NCI-H2029 treated with DMSO at 0.1 percent for 48 hours (cell line): ENCODE measurements at places on chromosomes 13 and 19.
A peak's percentile ranks its signal among the peaks of the same experiment; 100 is the strongest.

DNA sequence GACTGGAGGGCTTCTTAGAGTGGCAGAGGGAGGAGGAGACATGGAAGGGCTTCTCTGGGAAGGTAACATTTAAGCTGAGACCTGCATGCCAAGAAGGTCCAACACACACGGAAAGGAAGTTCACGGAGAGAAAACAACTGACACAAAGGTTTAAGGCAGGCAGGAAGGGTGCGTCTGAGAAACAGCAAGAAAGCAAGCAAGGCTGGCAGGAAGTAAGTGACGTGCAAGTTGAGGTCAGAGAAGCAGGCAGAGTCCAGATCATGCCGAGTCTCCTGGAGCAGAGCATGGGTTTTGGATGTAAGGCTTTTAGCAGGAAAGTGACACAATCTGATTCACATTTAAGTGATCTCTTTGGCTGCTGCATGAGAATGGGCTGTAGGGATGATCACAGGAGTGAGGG lies 60.5 kb downstream of the ATP7B start:
- no peak for DNase-seq

GRCh38 chr19:46294494-46294893 lies 2.3 kb upstream of the HIF3A start:
- no peak for DNase-seq

GRCh38 chr19:7926021-7926726 lies at the start of gene CTXN1:
TSS of gene CTXN1 (minus strand) at chr19:7926135. CDS start at chr19:7925538, 597 bp downstream.
- DNase-seq, result no peak

- no peak for DNase-seq
Measured at GRCh38 chr19:35040826-35041547, 534 bp upstream of the HPN start.

DNA sequence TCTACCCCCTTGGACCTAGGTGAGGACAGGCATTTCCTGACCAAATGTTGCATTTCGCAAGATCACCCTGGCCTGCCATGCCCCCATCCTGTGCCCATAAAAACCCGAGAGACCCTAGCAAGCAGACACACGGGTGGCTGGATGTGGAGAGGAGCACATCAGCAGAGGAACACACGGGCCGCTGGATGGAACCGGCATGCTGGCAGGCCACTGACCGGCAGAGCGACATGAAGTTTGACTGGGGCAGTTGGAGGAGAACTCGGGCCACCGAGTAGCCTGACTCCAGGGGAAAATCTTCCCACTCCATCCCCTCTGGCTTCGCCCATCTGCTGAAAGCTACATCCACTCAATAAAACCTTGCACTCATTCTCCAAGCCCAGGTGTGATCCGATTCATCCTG lies 329.3 kb downstream of the FGF9 start:
- DNase-seq, result no peak

GRCh38 chr13:30835442-30835841 lies 70.6 kb upstream of the MEDAG start:
- no peak for DNase-seq

DNA sequence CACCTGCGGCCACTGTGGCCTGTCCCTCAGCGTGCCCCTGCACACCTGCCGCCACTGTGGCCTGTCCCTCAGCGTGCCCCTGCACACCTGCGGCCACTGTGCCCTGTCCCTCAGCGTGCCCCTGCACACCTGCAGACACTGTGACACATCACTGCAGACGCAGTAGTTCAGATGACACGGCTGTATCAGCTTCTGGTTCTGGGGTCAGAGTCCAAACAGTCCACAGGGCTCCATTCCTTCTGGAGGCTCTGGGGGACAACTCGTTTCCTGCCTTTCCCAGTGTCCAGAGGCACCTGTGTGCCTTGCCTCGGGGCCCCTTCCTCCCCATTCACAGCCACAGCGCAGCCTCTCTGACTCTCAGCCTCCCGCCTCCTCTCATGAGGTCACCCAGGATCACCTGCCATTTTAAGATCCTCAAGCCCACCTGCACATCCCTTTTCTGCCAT lies 5.5 kb downstream of the SF3A2 start:
- DNase-seq, result no peak

GRCh38 chr19:51711702-51712101 lies 12.1 kb downstream of the HAS1 start:
- no peak for DNase-seq

GRCh38 chr19:48994035-48994386 lies 324 bp downstream of the RUVBL2 start:
- no peak for DNase-seq

- DNase-seq, result peak; percentile 26
Measured at GRCh38 chr13:70249332-70250064, 141.2 kb upstream of the KLHL1 start.

DNA sequence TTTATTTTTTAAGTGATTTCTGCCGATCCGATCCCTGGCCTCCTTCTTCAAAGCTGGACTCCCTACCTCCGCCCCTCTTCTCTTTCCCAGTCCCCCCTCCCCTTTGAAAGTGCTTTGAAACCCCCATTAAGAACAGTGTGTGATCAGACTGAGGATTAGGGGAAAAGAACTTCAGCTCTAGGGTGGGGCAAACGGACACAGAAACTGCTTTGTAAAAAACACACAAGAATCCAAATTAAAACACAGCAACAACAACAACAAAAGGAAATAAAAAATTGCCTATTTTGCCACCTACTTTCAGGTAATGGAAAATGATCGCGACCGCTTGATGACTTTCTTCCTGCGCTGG lies 1.4 kb downstream of the SPRY2 start:
- DNase-seq, result no peak

DNA sequence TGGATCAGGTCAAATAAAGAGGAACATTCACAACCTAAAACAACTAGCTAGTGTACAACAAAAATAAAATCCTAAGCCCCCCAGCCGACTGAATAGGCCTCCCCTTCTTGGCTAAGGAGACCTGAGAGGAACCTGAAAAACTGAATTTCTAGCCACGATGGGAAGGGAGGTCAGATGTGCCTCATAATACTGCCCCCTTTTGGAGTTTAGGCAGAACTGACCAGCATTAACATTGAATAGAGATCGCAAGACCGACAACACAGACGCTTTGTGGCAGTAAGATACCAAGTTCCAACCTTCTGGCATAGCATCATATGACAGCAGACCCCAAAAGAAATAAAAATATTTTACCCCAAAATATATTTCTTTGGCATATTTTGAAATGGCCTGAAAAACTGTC lies 15.9 kb downstream of the CBY2 start:
- DNase-seq, result no peak

DNA sequence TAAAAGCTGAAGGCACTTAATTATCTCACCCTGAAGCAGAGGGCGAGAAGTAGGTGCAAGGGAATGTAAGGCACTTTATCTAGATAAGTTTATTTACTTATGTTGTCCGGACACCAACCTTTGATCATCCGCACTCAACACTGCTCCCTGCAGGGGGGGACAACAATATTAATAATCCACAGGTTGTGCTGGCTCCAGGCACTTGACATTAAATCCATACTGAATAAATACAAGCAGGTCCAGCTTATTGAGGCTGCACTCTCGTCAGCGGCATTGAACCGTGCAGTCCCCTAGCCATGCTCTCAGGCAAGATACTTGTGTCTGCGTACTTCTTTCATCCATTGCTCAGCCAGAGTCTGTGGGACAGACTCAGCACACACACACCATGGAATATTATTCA lies 374.5 kb upstream of the NBEA start:
- DNase-seq, result no peak

DNA sequence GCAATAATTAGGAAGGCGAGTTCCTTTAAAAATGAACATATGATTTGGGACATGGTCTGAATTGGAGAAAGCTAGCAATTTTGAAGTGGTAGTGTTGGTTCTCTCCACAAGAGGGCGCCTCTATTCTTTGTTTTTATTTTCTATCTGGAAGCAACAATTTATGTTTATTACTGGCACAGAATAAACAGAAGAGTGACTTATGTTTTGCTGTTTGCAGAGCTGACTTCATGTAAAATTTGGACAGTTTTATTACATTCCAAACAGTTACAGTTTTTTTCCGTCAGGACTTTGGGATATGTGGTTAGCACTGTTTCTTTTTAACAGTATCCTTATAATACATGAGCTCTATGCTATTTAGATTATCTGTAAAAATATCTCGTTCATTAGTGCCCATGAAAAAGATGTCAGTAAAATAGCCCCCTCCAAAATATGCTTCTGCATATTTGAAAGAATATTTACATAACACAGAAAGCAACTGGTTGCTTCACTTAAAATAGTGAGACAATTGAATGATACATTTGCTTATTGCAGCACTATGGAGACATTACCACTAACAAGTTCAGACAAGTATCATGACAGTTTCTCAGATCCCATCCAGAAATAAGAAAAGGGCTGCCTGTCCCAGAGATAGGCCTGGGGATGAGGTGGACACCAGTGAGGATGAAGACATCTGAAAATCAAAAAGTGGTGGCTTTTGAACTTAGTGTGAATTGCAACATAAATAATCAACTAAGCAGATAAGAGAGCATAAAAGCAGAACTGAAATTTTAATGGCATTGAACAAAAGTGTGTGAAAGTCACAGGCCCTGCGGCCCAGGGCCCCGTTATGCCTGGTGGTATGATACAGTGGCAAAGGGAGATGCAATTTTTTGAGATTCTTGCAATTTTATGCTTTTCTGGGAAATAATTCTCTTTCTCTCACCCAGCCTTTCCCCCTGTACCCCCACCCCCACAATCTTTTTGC lies 32.3 kb upstream of the FGF9 start:
- peak; percentile 20 for DNase-seq

- DNase-seq, result no peak
Measured at GRCh38 chr13:29844441-29844840, 6.0 kb downstream of the UBL3 start.

- no peak for DNase-seq
Measured at GRCh38 chr19:56400485-56400884, 3.6 kb upstream of the ZNF583 start.

- no peak for DNase-seq
Measured at GRCh38 chr19:46374536-46375475, 27.9 kb downstream of the PPP5C start.

DNA sequence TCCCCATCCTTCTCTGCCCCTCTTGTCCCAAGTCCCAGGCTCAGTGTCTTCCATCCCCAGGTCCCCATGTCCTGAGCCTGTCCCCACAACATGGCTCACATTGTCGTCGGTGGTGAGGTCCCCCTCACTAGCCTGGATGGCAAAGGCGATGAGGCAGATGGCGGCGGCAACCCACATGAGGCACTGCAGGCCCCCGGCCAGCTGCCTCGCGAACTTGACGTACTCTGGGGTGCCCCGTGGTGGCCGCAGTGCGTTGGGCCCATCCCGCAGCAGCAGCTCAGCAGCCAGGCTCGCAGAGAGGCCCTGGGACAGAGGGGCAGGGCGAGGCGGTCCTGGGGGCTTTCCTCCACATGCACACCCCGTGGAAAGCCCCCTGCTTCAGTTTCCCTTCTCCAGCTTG lies 1.1 kb downstream of the ATP4A start:
- DNase-seq, result no peak

DNA sequence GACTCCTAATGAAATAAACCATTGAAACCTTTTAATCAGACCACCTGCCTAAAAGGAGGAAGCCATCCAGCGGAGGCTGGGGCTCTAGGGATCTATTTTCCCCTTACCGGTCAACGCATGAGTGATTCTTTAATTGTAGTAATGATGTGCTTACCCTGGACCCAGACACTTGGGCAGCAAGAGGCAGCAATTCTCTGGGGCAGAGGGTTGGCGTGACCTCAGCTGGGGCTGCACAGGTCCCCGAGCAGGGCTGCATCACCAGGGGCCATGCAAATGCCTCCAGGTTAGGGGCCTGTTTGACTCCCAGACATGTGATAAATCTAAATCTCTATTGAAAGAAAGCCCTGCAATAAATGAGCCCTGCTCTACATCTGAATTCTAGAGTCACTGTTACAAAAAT lies 194.2 kb upstream of the TSHZ3 start:
- no peak for DNase-seq

DNA sequence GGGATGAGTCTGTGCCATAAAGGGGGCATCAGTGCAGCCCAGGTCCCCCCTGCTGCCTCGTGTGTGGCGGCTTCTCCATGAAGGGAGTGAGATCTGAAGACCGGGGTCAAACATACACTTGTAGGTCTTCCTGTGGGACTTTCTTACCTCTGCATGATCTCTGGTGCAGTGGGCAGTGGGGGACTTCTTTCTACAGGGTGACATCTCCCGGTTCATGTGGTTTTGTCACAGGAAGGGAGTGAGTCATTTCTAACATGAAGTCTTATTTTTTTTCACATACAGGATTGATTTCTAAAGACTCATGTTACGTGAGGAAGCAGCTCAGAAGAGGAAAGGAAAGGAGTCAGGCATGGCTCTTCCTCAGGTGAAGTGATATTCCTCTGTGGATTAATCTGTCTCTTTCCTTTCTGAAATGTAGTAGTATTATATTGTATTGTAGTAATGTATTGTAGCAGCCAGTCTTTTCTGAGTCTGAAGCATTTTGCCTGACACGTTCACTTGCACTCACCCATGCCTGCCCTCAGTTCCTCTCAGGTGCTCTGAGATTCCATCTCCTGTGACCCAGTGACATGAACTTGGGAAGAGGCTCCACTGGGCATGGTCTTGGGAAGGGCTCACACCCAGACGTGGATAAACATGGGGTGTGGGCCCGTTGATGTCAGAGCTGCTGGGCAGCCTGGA lies 15.7 kb downstream of the ZNF808 start:
- DNase-seq, result no peak

DNA sequence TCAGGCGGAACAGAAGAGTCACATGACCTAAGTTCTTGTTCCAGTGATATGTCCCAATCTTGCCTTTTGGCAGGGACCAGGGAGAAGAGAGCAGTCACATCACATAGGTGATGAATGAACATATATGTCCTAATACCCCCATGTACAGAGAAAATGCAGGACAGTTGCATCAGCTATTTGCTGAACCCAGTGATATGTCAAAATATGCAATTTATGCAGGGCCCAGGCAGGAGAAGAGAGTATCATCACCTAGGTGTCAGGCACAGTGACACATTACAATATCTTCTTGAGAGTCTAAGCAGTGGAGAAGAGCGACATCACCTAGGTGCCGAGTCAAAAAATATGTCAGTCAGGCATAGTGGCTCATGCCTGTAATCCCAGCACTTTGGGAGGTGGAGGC lies 139.9 kb downstream of the ZNF675 start:
- no peak for DNase-seq

GRCh38 chr13:101502618-101503017 lies 50.1 kb downstream of the ITGBL1 start:
- no peak for DNase-seq

GRCh38 chr19:14112051-14112808 lies 5.3 kb downstream of the PRKACA start:
- no peak for DNase-seq

- DNase-seq, result no peak
Measured at GRCh38 chr19:11780431-11781020, 13.7 kb downstream of the ZNF441 start.

DNA sequence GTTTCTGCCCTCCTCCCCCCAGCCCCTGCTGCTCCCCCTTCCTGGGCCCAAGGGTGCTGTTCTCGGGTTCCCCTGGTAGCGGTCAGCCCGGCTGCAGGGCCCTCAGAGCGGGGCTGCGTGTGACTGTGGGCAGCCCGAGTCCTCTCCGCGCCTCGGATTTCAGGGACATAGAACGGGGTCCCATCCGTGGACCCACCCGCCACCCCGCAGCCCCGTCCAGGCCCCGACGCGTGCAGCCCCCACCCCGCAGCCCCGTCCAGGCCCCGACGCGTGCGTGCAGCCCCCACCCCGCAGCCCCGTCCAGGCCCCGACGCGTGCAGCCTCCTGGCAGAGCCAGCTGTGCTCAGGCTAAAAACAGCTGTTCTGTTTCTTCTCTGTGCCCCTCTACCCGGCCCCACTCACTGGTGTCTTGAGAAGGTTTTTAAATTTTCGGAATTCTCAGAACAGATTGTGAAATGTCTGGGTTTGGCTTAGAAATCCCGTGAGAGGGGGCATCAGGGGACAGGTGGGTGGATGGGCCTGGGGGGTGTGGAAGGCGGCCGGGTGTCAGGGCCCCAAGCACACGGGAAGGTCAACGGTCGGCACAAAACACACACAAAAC lies 5.5 kb upstream of the PRTN3 start:
- DNase-seq, result no peak

GRCh38 chr19:45324349-45324907 lies 1.8 kb upstream of the CKM start:
- DNase-seq, result no peak
